ENCODE measurements at places on chromosomes 1 and 21.

GRCh38 chr1:19061343-19061742 is 104.9 kb upstream of the IFFO2 start:
- DNase-seq, result no peak

- DNase-seq, result no peak
These were observed 15.5 kb upstream of the MAP3K7CL start for GRCh38 chr21:29114765-29115500.

- DNase-seq, result no peak
These were observed 23.6 kb downstream of the KIAA0319L start for GRCh38 chr1:35533586-35533985.

- DNase-seq, result peak; percentile 55
These were observed 26.2 kb upstream of the SCMH1 start for GRCh38 chr1:41268154-41268770.

DNA sequence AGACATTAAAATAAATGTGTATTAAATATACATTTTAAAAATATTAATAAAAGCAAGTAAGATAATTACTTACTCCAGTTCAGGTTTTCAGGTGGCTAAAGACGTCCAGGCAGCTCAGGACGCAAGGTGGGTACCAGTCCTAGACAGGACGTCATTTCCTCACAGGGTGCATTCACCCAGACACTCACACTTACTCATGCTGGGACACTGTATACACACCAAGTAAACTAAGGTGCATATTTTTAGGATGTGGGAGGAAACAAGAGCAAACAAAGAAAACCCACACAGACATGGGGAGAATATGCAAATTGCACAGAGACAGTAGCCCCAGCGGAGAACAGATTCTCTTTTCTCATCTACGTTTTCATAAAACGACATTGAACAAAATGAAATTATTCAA is 457.9 kb downstream of the BRINP3 start:
- no peak for DNase-seq

DNA sequence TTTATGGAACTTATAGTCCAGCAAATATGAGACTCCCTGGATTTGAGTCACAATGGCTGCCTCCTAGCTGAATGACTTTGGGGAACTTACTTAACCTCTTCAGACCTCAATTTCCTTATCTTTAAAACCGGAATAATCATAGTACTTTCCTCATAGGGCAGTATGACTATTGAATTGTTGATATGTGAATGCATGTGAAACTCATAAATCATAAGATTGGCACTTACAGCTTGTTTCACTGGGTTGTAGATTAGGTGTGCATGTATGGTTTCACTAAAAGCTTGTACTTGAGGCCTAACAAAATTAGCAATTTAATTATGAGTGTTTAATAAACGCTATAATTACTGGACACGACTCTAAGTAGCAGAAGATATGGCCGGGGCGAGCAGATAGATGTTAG is 72.5 kb downstream of the ST6GALNAC5 start:
- DNase-seq, result no peak

- DNase-seq, result no peak
These were observed 14.8 kb upstream of the PIGM start for GRCh38 chr1:160046494-160047110.

GRCh38 chr1:104322131-104322530 is 572.4 kb downstream of the AMY1C start:
- DNase-seq, result no peak

Data from kidney epithelial cell (primary cell).